DMS79 (cell line): ENCODE measurements at places on chromosomes 2 and 18.

GRCh38 chr2:197657562-197657961 lies 17.8 kb downstream of the RFTN2 start:
- DNase-seq: no peak

DNA sequence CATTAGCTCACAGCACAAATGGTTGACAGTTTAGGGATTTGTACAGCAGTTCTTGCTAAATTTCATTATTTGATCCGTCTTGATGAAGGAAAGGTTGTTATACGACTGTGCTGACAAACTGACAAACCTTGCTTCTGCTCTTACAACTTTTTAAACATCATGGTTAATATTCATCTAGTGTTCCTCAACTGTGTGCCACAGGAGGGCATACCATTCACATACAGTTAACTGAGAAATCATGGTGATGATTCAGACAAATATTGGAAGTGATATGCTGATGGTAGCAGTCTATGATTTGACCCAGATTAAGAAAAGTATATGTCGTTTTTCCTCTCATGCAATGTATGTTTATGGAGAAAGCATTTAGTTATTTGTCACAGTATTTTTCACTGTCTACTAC lies 129.8 kb upstream of the FSIP2 start:
- DNase-seq: no peak

GRCh38 chr2:44981714-44982108 lies 27.5 kb downstream of the SIX2 start:
- peak; percentile 28 for DNase-seq

- DNase-seq: no peak
These were observed 27.4 kb downstream of the DBI start for GRCh38 chr2:119393971-119394748.

- no peak for DNase-seq
These were observed 51.2 kb downstream of the SPIRE1 start for GRCh38 chr18:12606592-12607315.

DNA sequence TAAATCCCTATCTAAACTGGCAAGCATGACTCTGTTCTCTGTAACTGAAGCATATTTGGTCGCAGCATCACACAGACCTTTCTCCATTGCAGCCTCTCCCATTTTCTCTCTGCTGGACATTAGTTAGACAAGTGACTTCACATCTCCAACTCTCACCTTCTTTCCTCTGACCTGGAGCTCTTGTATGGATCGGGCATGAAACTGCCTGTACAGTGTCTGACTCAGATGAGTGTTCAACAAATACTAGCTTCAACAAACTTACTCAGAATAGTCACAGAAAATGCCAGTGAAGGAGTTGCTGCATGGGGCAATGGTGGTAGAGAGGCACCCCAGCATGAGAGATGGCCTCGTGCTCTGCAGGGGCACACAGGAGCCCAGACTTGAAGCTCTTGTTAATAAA lies 104.7 kb upstream of the COPS8 start:
- DNase-seq: no peak

DNA sequence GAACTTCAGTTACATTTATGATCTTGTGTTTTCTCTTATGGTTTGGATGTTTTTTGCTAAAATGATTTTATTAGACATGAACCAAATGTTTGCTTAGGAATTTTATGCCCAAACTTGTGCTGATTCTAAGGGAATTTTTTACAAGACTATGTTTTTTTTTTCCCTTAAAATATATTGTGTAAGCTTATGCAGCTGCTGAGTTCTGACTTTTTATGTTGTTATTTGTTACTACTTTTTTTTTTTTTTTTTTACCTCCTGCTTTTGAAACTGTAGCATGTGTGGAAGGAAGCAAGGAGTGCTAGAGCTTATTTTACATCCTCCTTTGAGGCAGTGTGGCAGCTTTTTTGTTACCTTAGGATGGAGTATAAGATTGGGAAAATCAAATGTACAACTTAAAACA lies 6.0 kb upstream of the DNAH7 start:
- DNase-seq: no peak

- peak; percentile 40 for DNase-seq
These were observed 7.2 kb downstream of the HADHB start for GRCh38 chr2:26251893-26252292.

DNA sequence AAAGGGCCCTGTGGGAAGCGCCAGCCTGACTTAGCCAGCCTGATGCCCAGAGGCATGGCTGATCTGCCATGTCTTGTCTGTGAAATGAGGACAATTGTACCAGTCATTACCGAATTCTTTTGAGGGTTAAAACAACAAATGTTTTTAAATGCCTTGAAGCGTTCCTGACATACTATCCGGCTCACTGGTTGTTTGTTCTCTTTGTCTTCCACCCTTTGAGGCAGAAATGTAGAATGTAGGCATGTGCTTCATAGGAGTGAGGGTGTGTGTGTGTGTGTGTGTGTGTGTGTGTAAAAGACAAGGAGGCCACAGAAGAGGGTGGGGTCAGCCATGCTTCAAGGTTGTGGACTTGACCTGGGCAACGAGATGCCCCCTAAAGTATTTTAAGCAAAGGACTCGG lies 35.5 kb downstream of the TGFBRAP1 start:
- no peak for DNase-seq

DNA sequence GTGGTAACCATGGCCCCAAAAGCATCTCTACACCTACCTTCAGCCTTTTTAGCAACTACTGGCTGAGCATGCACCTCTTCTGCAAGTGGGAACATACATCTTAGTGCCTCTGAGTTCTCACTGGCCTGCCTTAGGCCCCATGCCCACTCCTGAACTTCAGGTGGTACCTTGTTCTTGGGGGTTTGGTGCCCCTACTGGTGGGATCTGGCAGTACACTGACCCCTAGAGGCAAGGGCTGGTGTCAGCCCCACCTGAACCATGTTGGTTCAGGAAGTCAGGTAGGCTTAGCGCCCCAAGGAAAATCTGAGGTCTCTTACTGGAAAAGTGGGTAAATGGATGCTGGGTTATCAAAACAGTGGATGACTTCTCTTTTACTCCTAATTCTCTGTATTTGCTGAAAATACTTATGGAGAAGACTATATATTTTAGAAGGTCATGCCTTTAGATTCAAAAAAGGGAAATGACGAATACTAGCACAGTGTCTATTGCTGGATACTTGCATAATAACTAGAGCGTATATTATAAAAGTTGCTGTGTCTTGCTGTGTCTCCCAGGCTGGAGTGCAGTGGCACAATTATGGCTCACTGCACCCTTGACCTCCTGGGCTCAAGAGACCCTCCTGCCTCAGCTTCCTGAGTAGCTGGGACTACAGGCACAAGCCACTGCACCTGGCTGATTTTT lies 84.6 kb downstream of the RAB31 start:
- DNase-seq: no peak

GRCh38 chr2:6927753-6928152 lies 10.5 kb downstream of the RNF144A start:
- no peak for DNase-seq

DNA sequence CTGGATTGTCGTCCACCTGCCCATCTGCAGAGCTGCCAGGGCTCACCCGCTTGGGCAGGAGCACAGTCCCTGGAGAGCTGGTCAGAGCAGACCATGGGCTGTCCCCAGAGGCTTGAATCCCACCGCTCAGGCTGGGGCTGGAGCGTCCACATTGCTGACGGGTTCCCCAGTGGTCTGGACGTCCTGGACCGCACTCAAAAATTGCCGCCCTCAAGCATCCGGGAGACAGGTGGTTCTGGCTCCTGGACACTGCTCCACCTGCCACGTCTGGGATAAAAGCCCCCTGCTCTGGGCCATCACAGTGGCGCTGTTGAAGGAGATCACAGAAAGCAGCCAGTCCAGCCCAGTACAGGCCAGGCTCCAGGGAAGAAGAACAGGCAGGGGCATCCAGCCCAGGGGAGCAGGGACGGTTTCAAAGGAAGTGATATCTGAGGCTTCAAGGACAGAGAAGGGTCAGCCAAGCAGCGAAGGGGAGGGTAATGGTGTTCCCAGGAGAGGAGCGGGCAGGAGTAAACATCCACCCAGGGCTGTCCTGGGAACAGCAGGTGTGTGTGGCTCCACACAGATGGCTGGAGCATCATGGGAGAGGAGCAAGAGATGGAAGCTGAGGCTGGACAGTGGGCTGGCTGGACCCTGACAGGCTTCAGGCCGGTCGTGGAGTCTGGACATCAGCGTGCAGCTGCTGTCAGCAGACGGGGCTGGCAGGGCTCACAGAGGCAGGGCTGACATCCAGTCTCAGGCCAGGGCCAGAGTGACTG lies 21.9 kb upstream of the ID2 start:
- no peak for DNase-seq

GRCh38 chr2:60275958-60276357 lies 277.5 kb downstream of the BCL11A start:
- DNase-seq: no peak

- no peak for DNase-seq
These were observed 60.3 kb upstream of the RPL31 start for GRCh38 chr2:100941646-100942240.

DNA sequence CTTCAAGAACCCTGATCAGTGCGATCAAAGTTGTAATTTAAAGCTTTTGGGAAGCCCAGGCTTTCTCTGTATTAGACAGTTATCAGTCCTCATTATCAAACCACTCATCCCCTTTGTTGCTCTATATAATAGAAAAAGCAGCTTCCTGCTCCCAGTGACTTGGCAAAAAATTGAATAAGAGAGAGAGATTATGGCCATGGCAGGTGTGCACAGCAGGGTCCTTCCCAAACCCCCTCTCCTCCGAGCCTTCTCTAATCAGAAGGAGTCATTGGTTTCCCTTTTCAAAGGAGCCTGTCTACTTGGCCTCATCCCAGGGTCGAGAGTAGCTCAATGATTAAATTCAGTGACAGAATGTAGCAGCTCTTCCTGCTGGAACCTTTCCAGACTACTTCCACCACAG lies 81.5 kb downstream of the SEMA4F start:
- DNase-seq: peak; percentile 82

- DNase-seq: no peak
These were observed 100.6 kb downstream of the NRP2 start for GRCh38 chr2:205782941-205783340.

DNA sequence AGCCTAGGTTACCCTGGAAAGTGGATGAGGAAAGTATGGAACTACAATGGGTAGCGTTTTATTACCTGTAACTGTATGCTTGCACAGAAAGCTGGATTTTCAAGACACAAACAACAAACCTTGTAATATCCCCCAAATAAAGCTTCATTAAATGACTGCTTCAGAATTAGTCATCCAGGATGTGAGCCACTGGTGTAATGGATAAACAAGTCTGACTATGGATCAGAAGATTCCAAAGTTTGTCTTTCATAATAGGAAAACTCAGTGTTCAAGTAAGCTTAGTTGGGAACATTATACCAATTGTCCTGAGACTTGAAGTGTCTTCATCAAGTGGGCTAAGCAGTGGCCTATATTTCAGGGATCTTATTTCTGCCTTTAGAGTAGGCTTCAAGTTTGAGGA lies 518.8 kb downstream of the LRP1B start:
- DNase-seq: no peak

GRCh38 chr2:66526180-66526579 lies 91.3 kb downstream of the MEIS1 start:
- peak; percentile 9 for DNase-seq

- no peak for DNase-seq
These were observed 228.4 kb downstream of the KCNS3 start for GRCh38 chr2:18106841-18107240.

- no peak for DNase-seq
These were observed 12.5 kb upstream of the COLEC12 start for GRCh38 chr18:512957-513356.

GRCh38 chr2:171858397-171858958 lies 35.6 kb downstream of the SLC25A12 start:
- no peak for DNase-seq

GRCh38 chr18:2536493-2536892 lies 34.8 kb downstream of the METTL4 start:
- DNase-seq: no peak

DNA sequence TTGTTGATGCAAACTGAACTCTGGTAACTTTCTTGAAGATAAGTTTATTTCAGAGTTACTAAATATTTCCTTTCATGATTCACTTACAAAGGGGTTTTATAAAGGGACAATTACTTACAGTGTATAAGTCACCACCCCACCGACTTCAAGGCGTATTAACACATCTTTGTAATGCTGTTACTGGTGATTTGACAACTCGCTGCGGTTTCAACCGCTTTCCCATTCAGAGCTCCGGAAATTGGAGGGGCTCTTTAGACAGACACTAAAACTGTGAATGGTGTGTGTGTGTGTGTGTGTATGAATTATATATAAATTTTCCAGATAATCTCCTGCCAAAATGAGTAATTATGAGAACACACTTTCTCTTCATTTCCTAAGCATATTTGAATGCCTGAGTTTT lies 4.9 kb downstream of the TM4SF20 start:
- no peak for DNase-seq

GRCh38 chr2:177080746-177081284 lies 131.8 kb upstream of the HNRNPA3 start:
- DNase-seq: no peak
